ENCODE measurements at places on chromosomes 11 and 22.

DNA sequence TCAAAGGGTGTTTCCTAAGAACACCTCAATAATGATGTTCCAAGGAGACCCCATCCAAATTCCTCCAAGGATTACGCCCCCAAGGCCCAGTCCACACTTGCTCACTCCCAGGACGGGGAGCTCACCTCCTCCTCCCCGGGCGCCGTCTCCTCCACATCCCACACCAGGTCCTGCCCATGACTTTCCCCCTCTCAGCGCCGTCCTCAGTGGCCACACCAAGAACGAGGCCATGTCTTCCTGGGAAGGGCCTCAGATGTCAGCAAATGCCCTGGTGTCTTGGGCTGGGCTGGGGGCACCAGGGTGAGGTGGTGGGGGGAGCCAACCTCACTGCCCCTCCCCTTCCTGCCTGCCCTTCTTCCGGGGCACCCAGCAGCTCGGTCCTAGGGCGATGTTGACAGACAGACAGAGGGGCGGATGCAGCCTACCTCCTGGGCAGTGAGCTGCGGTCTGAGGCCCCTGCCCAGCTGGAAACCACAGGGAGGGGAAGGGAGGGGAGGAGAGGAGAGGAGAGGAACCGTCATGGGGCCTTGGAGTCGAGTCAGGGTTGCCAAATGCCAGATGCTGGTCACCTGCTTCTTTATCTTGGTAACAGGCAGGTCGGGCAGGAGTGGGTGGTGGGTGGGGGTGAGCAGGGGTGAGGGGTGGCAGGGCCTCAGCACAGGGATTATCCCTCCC lies at the start of the genes C11orf21 and TSPAN32:
C11orf21 (minus strand) TSS at position 288 of the 675 bp plus-strand sequence; CDS start at position 178, 110 bp downstream.
TSPAN32 (plus strand) TSS at position 383 of the 675 bp plus-strand sequence; CDS start at position 520, 137 bp downstream.
- no peak for DNase-seq

DNA sequence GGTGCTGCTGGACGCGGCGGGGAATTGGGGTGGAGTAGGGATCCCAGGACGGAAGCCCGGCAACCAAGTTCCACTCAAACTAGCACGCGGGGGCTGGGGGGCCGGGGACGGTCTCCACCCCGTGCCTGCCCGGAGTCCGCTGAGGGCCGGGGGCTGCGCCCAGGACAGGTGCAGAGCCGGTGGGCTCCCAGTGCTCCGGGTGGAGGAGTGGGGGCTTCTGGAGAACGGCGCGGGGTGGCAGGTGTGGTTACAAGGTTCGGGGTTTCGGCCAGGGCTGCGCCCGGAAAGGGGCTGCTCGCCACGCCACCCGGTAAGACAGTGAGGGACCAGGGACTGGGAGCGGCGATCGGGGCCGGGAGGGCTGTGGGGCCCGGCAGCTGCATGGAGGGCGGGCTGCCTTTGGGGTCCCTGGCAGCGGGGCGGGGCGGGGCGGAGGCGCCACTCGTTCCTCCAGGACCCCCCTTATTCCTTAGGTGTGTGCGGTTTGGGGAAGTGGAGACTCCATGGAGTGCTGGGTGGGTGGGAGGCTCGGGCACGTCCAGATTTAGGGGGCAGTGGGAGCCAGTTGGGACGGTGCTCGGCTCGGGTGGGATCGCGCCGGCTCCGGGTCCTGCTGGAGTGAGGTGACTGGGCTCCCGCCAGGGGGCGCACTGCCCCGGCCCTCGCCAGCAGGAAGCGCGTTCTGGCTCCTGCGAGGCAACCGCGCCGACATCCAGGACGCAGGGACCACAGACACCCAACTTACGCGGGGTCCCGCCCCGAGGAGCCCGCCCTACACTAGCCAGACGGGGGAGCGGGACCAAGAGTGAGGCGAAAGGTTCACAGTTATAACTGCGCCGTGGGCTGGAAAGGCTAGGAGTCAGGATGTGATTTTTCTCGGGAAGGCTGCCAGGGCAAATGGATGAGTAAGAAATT lies 868 bp downstream of the TSPAN18 start:
- peak; percentile 43 for DNase-seq

- DNase-seq = no peak
Observed at GRCh38 chr11:30984442-30984816, 385.1 kb downstream of the DCDC1 start.

DNA sequence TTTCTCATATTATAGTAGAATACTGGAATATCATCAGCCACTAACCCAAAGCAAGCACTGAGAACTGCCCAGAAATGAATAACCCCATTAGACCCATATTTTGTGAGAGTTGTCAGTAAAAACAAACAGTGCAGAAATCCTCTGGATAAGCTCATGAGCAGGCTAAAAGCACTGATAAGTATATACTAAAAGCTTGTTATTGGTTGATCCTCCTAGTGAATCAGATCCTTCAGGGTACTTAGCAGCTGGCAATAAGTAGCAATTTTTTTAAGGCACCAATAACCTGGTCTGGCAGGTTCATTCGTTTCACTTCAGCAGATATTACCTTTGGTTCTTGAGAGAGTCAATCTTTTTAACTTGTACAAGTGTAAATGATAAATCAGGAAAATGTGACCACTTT lies 1.2 kb downstream of the NOX4 start:
- no peak for DNase-seq

GRCh38 chr11:67364783-67365722 lies 8.3 kb downstream of the CLCF1 start:
- no peak for DNase-seq

DNA sequence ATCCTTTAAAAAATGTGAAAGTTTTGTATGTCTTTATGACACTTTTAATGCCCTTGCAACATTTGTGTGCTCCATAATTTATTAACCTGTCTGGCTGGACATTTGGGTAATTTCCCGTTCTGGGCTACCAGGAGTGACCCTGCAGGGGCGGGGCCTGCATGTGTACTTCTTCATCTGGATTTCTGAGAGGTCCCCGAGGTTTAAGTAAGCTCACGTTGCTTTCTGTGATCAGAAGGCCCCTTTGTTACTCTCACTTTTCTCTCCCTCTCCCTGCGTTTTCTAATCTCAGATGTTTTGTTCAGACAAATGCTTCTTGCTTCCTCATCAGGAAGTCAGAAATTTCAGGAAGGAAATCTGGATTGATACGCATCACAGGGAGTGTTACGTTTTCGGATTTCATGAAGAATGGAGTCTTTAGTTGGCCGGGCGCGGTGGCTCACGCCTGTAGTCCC lies 78.9 kb upstream of the CRYBB3 start:
- DNase-seq = no peak

DNA sequence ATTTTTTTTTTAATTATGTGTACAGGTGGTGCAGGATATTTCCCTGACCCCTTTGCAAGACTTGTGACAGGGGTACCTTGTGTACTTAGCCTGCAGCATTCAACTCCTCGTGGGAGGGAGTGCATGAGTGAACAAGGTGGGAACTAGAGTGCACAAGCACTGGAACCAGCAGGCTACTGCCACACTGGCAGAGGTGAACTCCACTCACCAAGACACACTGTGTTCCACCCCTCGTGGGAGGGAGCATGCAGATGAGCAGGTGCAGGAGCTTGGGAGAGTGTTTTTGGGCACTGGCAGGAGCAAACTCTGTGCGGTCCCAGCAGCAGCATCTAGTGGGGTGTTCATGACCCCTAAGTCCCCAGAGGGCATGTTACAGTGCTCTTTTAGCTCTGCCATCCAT lies 282.7 kb upstream of the PLET1 start:
- no peak for DNase-seq

DNA sequence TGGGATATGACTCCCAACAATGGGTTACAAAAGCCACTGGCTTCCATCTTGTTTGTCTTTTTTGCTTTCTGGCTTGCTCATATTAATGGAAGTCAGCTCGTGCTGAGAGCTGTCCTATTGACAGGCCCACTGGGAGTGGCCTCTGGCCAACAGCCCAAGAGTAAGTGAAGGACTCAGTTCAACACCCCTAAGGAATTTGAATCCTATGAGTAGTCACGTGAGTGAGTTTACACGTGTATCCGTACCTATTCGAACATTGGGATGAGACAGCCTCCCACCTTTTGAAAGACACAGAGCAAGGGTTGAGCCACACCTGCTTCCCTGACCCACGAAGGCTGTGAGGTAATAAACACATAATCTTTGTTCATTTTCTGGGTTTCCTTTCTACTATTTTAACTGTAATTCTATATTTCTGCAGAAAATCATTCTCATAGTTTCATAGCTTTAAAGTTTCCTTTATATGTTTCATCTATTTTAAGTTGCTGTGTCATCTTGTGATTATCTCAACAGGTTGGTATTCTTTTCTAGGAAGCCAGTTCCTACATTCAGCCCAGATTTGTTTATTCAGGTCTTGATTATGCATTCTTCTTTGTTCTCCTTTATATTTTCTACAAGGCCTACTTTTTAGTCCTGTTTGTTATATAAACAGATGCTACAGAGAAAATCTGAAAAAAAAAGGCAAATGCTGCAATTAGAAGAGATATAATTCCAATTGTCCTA lies 802.3 kb downstream of the CNTN5 start:
- no peak for DNase-seq

- no peak for DNase-seq
Observed at GRCh38 chr11:58763120-58763490, 31.4 kb upstream of the GLYAT start.

DNA sequence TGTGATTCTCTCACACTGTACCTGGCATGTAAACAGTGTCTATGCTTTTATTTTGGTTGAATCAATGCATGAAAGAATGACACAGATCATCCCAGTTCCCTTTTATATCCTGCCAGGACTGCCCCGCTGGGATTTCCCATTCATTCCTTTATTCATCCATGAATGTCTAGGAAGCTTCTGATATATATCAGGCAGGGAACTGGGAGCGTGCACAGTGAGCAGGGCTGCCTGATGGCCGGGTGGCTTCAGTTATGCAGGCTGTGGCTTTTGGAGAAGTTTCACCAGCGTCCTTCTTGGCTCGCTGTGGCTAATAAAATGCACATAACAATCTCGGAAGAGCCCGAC lies 789.0 kb downstream of the TBC1D22A start:
- DNase-seq = no peak

DNA sequence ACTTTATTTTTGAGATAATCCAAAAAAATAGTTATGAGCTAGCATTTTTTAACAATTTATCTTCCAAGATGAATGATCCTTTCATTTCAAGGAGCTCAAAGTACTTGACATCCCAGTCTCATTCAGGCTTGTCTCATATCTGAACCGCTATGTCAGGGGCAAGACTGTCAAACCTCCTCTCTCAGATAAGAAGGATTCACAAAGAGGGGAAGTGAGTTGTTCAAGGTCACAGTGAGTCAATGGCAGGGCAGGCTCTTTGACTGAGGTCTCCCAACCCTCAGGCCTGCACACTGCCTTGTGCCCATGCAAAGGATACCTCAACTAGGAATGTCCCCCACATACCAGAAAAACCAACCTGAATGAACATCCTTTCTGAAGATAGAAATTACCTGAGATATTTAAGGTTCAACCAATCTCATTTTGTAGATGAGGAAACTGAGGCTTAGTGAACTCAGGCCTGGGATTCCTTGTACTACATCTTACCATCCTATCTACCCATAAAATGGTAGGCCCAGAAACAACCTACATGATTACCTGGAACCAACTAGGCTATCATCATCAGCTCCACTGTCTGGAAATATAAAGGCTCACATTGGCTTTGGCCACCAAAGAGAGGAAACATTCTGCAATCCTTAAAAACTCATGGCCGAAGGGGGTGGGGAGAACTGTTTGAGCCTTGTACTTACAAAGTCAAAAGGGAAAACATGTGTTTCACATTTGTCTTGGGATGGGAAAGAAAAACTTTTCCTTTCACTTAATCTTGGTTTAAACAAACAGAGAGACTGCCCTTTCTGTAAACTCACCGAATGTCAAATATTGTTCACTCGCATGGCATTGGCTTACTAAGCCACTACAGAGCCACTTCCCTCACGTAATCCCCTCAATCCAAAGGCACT lies 51.1 kb downstream of the LIF start:
- no peak for DNase-seq

GRCh38 chr22:29115682-29116288 lies 43.0 kb downstream of the KREMEN1 start:
- no peak for DNase-seq

DNA sequence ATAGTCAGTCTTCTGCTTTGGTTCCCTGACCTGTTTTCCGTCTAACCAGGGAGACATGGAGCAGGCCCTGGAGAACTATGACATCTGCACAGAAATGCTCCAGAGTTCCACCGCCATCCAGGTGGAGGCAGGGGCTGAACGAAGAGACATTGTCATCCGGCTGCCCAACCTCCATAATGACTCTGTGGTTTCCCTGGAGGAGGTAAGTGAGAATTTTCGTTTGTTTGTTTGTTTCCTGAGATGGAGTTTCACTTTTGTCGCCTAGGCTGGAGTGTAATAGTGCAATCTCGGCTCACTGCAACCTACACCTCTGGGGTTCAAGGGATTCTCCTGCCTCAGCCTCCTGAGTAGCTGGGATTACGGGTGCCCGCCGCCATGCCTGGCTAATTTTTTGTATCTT lies 52.9 kb downstream of the CABIN1 start:
- DNase-seq = no peak

GRCh38 chr11:1851468-1852180 lies 1.3 kb upstream of the LSP1 start:
- DNase-seq = no peak

DNA sequence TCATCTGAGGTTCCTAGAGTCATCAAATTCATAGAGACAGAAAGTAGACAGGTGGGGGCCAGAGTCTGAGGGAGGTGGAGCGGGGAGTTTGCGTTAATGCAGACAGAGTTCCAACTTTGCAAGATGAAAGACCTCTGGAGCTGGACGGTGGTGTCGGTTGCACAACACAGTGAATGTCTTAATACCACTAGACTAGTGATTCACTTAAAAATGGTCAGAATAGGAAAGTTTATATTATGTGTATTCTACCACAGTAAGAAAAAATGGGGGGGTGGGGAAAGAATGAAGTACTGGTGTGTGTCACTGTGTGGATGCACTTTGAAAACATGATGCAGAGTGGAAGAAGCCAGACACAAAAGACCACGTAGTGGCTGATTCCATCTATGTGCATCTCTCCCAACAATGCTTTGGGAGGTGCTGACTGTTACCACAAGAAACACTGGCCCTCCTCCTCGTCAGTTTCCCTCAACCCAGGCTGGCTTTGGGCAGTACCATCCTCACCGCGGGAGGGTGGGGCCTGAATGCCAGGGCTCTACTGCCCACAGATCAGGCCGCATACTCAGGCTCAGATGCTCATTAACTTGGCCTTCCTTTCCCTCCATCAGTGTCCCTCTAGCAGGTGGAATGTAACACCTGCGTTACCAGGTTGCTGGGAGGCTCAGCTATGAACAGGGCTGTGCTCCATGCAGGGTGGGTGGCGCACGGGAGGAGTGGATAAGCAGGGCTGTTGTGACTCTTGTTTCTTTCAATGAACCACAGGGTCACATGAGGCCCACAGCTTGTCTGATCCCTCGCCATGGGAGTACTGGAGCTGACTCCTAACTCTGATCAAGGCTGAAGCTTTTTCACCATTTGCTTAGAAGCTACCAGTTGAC lies 297.0 kb downstream of the CTTN start:
- no peak for DNase-seq

- no peak for DNase-seq
Observed at GRCh38 chr11:68658661-68659060, 25.7 kb upstream of the GAL start.
